ENCODE measurements at places on chromosomes 1 and 21. TPM values are rescaled to one million over a fixed set of nuclear protein-coding genes. Genes with fewer than 3 reads are reported as not detected.

- peaks cover 41% of the 10 kb centered on the region for H3K4me1 ChIP-seq
- no peaks in the 10 kb centered on the region for H3K27me3 ChIP-seq
- H3K4me3 ChIP-seq = no peak overlapping the region
- no peaks in the 10 kb centered on the region for H3K36me3 ChIP-seq
Observed at GRCh38 chr1:164660775-164661174, 101.8 kb downstream of the PBX1 start.

DNA sequence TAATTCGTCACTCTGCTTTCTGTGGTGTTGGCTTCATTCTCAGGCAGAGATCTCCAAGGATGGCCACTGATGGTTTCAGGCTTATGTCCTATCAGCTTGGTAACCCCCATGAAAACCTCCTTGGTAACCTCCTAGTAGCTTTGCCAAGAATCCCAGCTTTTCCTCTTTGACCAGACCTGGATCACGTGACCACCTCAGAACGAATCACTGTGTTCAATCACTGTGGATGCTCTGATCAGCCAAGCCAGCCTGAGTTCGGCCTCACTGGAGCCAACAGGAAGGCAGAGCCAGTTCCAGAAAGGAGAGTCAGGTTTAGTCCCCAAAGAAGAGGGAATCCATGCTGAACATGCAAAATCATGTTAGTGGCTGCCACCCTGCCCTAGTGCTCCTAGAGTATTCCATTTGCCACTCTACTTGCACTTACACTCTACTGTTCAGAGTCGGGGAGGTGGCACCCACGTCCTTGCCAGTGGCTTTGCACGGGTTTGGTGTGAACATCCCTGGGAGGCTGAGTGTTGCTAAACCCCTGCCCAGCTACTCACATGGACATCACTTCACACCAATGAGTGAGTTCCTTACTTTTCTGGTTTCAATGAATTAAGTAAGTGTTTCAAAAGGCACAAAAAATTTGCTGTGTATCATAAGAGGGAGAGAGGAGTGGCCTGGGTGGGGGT, 33.5 kb upstream of the SSBP3 start:
- H3K36me3 ChIP-seq = no peaks in the 10 kb centered on the region
- no peak overlapping the region for H3K4me3 ChIP-seq
- DNase-seq = no peak
- H3K4me1 ChIP-seq = no peaks in the 10 kb centered on the region
- H3K27me3 ChIP-seq = no peaks in the 10 kb centered on the region
- no peak overlapping the region for H3K27ac ChIP-seq

- no peaks in the 10 kb centered on the region for H3K4me1 ChIP-seq
- H3K36me3 ChIP-seq = no peaks in the 10 kb centered on the region
- no peaks in the 10 kb centered on the region for H3K27me3 ChIP-seq
Observed at GRCh38 chr1:242189591-242189990, 190.7 kb upstream of the MAP1LC3C start.

- peak overlapping the region; percentile 61 for H3K4me3 ChIP-seq
- peak overlapping the region; percentile 83 for H3K27ac ChIP-seq
- H3K4me1 ChIP-seq = peaks cover 69% of the 10 kb centered on the region
- no peaks in the 10 kb centered on the region for H3K36me3 ChIP-seq
Observed at GRCh38 chr1:156898161-156898566, 4.6 kb downstream of the PEAR1 start.

- no peak overlapping the region for H3K4me3 ChIP-seq
- no peak overlapping the region for H3K27ac ChIP-seq
- H3K27me3 ChIP-seq = no peaks in the 10 kb centered on the region
- no peaks in the 10 kb centered on the region for H3K4me1 ChIP-seq
Observed at GRCh38 chr1:17108786-17109185, 10.5 kb downstream of the PADI2 start.

Gene IGSF9
- 0.10 TPM for total RNA-seq

Gene A3GALT2
- total RNA-seq = not detected

GRCh38 chr1:4741876-4742423, 87.5 kb downstream of the AJAP1 start:
- H3K36me3 ChIP-seq = no peaks in the 10 kb centered on the region
- peaks cover 6% of the 10 kb centered on the region for H3K27me3 ChIP-seq
- H3K27ac ChIP-seq = no peak overlapping the region

- no peaks in the 10 kb centered on the region for H3K36me3 ChIP-seq
- no peaks in the 10 kb centered on the region for H3K27me3 ChIP-seq
- H3K4me1 ChIP-seq = peaks cover 56% of the 10 kb centered on the region
- peak overlapping the region; percentile 79 for H3K27ac ChIP-seq
- no peak for DNase-seq
- H3K4me3 ChIP-seq = peak overlapping the region; percentile 19
Observed at GRCh38 chr1:31674626-31675025, 29.2 kb downstream of the COL16A1 start.

DNA sequence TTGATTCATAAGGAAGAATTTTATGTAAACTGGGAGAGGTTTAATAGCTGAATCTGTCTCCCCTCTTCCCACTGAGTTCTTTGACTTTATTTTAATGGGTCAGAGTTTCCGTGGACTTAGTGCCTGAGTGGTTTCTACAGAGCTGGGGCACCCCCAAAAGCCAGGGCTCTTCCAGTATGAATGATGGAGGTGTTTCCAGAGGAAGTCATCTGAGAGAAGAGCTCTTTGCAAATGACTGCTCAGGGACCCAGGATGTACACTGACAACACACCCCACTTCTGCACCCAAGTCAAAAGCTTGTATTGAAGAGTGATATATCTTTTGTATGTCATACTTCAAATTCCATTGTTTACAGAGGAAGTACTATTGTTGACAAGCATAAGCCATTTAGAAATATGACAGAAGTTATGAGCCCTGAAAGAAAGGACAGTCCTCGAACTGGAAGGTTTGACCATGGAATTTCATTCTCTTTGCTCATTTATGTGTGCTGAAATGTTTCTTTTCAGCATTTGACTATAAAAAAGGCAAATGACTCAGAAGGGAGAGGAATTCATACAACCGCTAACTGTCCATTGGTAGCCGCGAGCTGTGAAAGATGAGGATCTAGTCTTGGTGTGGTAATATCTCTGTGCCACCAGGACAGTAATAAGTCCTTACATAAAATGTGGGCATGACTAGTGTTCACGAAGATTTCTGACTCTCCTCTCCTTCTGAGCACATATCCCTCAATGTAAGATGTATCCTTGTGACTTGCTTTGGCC, 25.4 kb upstream of the LMX1A start:
- H3K36me3 ChIP-seq = no peaks in the 10 kb centered on the region
- H3K27me3 ChIP-seq = peaks cover 18% of the 10 kb centered on the region
- H3K4me1 ChIP-seq = peaks cover 12% of the 10 kb centered on the region

DNA sequence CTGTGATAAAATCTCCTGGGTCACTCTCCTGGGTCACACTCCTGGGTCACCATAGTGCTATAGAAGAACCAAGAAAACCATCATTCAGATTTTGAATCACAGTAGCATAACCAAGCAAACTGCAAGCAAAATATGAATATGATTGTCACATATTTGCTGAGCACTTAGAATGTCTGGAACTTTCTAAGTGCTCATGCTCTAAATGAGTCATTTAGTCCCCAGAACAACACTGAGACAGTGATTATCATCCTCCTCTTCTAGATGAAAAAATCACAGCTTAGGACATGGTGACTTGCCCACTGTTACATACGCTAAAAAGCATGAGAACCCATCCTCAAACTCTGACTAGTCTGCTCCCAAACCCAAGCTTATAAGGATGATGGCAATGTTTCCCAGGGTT, 39.5 kb upstream of the DDAH1 start:
- DNase-seq = no peak
- no peak overlapping the region for H3K4me3 ChIP-seq
- H3K4me1 ChIP-seq = peaks cover 6% of the 10 kb centered on the region
- H3K27me3 ChIP-seq = no peaks in the 10 kb centered on the region
- no peaks in the 10 kb centered on the region for H3K36me3 ChIP-seq

DNA sequence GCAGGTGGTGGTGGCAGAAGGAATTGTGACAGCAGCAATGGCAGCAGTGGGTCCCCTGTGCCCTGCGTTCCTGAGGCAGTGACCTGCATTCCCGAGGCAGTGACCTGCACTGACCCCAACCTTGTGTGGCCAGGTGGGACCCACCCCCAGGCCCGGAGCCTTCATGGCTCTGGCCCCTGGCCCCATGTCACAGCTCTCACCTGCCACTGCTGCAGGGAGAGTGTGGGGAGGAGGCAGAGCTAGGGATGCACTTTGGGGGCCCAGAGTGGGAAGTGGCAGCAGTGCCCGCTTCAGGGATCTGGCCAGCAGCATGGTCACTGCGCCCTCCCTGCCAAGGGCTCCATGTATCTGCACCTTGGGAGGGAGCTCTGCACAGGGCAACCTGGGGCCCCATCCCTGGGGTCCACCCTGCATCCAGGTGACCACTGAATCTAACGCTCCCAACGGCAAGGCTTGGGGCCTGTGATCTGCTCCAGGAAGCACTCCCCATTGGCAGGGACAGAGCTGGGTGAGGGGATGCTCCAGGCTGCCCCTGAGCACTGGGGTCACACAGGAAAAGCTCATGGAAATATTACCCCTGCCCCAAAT, 618.6 kb downstream of the RWDD3 start:
- H3K36me3 ChIP-seq = no peaks in the 10 kb centered on the region
- H3K4me3 ChIP-seq = no peak overlapping the region
- H3K27me3 ChIP-seq = no peaks in the 10 kb centered on the region
- no peak for DNase-seq

GRCh38 chr1:230359992-230360668, 66.0 kb downstream of the PGBD5 start:
- H3K27ac ChIP-seq = no peak overlapping the region
- no peak for DNase-seq
- H3K4me3 ChIP-seq = no peak overlapping the region
- H3K4me1 ChIP-seq = no peaks in the 10 kb centered on the region
- H3K36me3 ChIP-seq = no peaks in the 10 kb centered on the region
- H3K27me3 ChIP-seq = no peaks in the 10 kb centered on the region

Gene CD1D
- 5.3 TPM for total RNA-seq

Gene C8A
- not detected for total RNA-seq

Gene FAM177B
- 0.16 TPM for total RNA-seq

DNA sequence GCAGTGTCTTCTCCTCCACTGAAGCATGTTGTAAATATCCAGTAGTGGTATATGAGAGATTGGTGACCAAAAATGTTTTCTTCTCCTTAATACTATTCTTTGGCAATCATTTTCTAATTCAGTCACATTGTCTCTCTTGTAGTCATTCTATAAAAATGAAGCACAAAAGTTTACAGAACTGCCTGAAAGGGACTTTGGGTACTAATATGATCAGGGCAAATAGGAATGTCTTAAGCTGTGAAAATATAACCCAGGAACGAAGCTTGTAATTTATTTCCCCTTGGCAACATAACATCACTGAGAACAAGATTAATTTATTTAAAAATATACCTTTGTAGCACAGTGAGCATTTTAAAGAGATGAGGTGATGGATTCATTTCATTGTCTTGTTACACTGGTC, 4.9 kb downstream of the B3GALT2 start:
- H3K27ac ChIP-seq = no peak overlapping the region
- H3K4me1 ChIP-seq = peaks cover 14% of the 10 kb centered on the region
- DNase-seq = no peak
- no peaks in the 10 kb centered on the region for H3K27me3 ChIP-seq
- H3K36me3 ChIP-seq = no peaks in the 10 kb centered on the region

DNA sequence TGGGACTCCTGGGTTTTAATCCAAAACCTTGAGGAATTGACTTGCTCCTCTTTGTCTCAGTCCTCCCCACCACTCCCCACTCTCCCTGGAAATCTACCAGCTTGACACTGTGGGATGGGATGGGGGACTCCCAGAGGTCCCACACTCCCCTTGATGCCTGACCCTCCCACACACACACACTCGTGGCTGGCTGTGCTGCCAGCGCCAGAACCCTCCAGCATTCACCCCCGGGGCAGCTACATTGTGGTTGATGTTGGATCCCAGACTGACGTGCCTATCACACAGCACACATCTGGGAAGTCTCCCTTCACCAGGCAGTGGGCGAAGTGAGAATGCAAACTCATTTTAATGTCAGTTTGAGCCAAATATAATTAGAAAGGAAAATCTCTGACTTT, 10.0 kb downstream of the KIRREL1 start:
- no peak overlapping the region for H3K4me3 ChIP-seq
- H3K4me1 ChIP-seq = peaks cover 55% of the 10 kb centered on the region
- peak overlapping the region; percentile 8 for H3K27ac ChIP-seq
- no peak for DNase-seq
- H3K27me3 ChIP-seq = no peaks in the 10 kb centered on the region

- peaks cover 49% of the 10 kb centered on the region for H3K4me1 ChIP-seq
- H3K27me3 ChIP-seq = no peaks in the 10 kb centered on the region
- no peaks in the 10 kb centered on the region for H3K36me3 ChIP-seq
- H3K4me3 ChIP-seq = peak overlapping the region; percentile 98
- peak; percentile 29 for DNase-seq
Observed at GRCh38 chr1:113929750-113930498, 800 bp downstream of the HIPK1 start.

- H3K36me3 ChIP-seq = no peaks in the 10 kb centered on the region
- no peak overlapping the region for H3K4me3 ChIP-seq
- H3K27me3 ChIP-seq = peaks cover 9% of the 10 kb centered on the region
- peaks cover 9% of the 10 kb centered on the region for H3K4me1 ChIP-seq
- H3K27ac ChIP-seq = peak overlapping the region; percentile 61
- no peak for DNase-seq
Observed at GRCh38 chr21:35428001-35428320, 378.9 kb upstream of the RUNX1 start.

DNA sequence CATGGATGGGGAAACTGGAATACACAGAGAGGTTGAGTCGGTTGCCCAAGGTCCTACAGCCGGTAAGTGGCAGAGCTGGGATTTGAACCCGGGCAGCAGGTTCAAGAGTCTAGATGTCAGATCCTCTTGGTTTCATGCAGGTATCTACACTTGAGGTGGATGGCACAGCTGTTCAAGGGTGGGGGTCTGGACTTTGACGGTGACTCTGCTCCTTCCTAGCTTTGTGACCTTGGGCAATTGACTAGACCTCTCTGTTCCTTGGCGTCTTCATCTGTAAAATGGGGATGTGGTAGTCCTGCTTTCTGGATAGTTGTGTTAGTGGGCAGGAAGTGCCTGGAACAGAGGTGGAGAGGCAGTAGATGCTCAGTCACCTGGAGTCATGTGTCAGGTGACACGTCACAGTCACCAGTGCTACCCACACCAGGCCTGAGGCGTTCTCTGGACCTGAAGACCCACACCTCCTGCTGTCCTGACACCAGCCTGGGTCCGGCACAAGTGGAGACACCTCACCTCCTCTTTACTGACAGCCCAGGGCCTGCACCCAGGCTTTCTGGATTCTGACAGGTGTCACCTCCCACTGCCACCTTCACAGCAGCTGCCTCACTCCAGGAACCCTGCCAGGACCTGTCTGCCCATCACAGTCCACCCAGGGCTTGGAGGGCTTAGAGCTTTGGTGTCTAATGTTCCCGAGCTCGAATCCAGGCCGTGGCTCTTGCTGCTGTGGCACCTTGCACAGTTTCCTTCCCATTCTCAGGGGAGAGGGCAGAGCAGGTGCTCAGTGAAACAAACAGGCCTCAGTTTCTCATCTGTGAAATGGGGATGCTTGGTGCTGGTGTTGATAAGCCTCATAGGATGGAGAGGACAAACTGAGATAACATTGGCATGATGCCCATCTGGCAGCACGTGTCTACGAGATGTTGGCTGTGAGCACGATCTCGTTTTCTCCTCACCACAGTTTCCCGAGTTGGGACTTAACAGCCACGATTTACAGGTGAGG, 83.2 kb upstream of the RUNX3 start:
- H3K4me1 ChIP-seq = no peaks in the 10 kb centered on the region
- no peaks in the 10 kb centered on the region for H3K27me3 ChIP-seq
- H3K36me3 ChIP-seq = no peaks in the 10 kb centered on the region
- no peak overlapping the region for H3K4me3 ChIP-seq
- H3K27ac ChIP-seq = no peak overlapping the region

GRCh38 chr1:207831517-207832327, 79.2 kb downstream of the CD34 start:
- H3K4me3 ChIP-seq = no peak overlapping the region
- no peak for DNase-seq

GRCh38 chr1:181936768-181937581, 124.5 kb downstream of the ZNF648 start:
- no peak for DNase-seq
- no peaks in the 10 kb centered on the region for H3K36me3 ChIP-seq
- H3K27ac ChIP-seq = no peak overlapping the region

Data from heart left ventricle (tissue), 16 donors.